ENCODE measurements at places on chromosomes 12 and 14.

DNA sequence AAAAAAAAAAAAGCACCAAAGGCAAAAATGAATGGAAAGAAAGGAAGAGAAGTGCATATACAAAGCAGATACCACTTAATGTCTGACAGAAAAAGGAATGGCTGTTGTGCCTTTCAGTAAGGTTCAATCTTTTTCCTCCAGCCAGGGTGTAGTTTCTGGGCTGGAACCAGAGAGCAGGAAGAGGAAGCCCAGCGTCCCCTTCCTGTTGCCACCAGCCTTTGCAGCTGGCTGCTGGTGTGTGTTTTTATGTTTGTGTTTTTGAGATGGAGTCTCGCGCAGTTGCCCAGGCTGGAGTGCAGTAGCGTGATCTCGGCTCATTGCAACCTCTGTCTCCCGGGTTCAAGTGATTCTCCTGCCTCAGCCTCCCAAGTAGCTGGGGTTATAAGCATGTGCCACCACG, 64.6 kb upstream of the LTA4H start:
- peak; percentile 37 for DNase-seq

DNA sequence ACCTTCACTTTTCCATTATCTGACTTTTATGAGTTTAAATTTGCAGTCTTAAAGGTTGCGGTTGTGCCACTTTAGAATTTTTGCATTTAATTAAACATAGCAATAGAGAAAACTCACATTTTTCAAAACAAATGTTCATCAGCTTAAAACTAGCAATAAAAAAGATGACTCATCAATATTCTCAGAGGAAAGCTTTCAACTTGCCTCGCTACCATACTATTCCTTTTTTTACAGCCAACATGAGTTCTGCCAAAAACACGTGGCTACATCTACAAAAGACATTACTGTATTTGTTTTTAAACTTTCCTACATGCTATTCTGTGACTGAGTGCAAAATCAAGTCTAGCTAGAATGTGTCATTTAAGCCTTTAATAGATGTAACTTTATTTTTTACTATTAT, 497.1 kb downstream of the RPS29 start:
- no peak for DNase-seq

- peak; percentile 31 for DNase-seq
Measured at GRCh38 chr14:23704890-23705289, 68.7 kb downstream of the DHRS2 start.

- DNase-seq, result no peak
Measured at GRCh38 chr14:74552623-74553022, 59.1 kb downstream of the ISCA2 start.

DNA sequence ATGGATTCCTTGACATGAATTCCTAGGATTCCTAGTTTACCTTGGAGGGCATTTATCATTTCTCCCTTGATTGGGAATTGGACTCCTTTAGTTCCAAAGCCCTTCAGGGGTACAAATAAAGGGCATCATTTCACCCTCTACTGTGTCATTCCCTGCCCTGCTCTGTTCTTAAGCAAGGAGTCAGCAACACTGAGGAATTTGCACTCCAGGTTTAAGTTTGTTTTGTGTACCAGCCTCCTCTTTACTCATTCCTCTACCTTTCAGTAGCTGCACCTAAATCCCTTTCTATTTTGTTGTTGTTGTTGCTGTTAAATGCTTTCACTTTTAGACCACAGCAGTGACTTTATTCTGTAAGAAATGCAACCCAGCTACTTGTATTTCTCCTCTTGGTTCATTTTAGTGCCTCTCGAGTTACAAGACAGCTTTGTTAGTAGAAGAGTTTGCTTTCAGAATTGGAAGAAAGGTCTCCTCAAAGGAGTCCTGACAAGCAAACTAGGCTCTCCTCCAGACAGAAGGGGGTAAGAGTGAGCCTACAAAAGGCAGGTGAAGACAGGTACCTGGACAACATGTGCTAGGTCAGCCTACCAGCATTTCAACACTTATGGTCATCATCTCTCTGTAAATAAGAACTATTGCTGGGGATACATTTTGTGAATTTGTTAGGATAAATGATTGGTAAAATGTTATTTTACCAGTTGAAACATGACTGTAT, 90.0 kb downstream of the RMST start:
- no peak for DNase-seq

DNA sequence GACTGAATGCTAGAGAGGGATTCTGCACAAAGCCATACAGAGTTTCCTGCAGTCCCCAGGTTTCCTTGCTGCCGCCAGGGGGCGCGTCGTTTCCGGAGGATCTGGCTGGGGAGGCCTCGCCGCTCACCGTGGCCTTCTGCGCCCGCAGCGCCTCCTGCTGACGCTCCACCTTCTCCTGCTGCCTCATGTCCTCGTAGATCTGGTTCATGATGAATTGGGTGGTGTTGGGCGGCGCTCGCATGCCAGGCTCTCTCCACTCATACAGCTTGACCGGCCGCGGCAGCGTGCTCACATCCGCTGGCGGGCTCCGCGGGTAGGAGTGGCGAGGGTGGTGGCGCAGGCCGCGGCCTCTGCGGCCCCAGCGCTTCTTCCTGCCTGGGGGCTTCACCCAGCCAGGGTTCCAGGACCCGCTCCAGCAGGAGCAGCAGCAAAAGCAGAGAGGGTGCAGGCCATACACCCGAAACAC, 987 bp downstream of the CCER1 start:
- DNase-seq, result peak; percentile 30

- no peak for DNase-seq
Measured at GRCh38 chr12:88793096-88793495, 212.8 kb upstream of the KITLG start.

GRCh38 chr12:21521541-21521940, 4.6 kb upstream of the SPX start:
- no peak for DNase-seq

DNA sequence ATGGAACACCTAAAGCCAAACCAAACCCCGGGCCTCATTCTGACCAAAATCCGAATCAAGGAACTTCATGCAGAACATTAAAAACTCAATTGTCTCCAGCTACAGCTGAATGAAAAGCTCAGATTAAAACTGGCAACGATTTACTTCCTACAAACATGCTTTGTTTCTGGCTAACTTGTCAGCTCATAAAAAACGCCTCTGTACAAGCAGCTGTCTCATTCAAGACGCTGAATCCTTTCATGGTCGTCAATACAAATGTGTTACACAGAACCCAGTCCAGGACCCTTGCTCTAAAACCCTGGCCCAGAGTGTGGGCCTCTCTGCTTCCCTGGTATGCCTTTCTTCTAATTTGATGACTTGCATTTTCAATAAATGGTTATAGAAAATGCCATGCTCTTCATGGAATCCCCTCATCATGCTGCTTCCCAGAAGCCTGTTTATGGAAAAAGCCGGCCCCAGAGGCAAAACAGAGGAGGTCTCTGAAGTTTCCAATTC, 183.1 kb downstream of the PHLDA1 start:
- no peak for DNase-seq

- no peak for DNase-seq
Measured at GRCh38 chr12:122076743-122077495, 1.6 kb upstream of the MLXIP start.

DNA sequence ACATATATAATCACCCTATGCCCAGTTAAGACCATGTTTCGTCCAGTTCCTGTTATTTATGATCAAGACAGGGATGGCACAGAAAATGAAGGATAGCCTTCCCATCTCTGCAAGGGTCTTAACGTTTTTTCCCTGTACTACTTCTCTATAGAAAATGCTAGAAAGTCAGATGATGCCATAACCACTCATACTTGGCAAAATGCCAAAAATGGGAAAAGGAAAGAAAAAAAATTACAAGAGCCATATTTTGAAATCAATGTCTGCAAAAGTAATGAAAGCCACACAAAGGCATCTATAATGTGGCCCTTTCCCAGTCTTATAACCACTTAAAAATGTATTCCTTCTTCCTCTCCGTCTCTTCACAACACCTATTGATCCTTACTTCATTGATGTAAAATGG, 1.8 kb upstream of the MYL6B start:
- DNase-seq, result peak; percentile 65
